ENCODE measurements at places on chromosomes 12 and 14.
A peak's percentile ranks its signal among the peaks of the same experiment; 100 is the strongest.

DNA sequence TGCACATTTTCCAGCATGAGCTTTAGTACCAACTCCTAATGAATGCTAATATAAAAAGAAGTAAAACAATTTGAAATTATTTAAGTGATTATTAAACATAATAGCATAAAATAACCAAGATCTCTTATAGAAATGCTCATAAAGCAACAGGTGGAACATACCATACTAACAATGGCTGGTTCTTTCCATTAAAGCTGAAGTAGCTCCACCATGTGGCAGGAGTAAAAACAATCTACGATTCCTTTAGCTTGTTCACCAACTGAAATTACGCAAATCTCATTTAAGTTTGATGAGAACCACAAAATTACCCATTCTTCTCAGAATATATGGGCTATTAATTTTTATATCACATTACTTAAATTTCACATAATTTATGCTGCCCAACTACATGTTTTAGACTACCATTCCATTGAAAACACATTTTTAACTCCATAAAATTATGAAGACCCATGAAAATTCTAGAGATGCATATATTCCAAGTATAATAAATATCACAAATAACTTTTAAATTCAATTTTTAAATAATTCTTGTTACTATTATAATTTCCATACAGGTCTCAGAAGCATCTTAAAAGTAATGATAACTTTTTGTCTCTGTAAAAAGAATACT is 213.6 kb downstream of the DAD1 start:
- peak; percentile 1 for DNase-seq

- no peak for DNase-seq
Measured at GRCh38 chr12:4107911-4108697, 165.5 kb upstream of the CCND2 start.

GRCh38 chr12:120130011-120130410 is 13.5 kb upstream of the RAB35 start:
- DNase-seq: no peak

DNA sequence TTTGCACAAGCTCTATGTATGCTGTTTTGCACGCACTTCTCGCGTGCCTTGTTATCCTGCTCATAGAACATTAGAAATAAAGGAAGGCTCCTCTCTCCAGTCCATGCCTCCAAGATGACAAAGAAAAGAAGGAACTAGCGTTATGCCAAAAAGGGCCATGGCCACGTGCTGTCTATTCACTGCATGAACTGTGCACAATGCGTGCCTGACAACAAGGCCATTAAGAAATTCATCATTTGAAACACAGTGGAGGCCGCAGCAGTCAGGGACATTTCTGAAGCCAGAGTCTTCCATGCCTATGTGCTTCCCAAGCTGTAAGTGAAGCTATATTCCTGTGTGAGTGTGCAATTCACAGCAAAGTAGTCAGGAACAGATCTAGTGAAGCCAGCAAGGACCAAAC is 22.2 kb upstream of the PRMT8 start:
- no peak for DNase-seq

- no peak for DNase-seq
Measured at GRCh38 chr14:52111583-52111982, 42.7 kb upstream of the NID2 start.

DNA sequence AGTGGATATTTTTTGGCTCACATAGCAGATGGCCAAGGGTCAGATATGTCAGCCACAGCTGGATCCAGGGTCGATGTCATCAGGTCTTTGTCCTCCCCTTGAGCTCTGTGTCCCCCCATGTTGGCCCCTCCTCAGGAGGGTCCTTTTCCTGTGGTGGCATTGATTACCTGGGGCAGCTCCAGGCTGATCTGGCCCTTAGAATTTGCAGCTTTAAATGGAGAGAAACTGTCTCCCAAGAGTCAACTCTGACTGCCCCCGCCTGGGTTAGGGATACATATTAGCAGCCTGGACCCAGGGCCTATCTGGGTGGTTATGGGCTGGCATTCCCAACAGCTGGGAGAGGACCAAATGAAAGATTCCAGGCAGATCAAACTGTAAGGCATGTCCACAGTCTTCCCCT is 330.5 kb downstream of the RGS6 start:
- no peak for DNase-seq

- no peak for DNase-seq
Measured at GRCh38 chr14:69632593-69633151, 21.3 kb downstream of the SUSD6 start.

- DNase-seq: no peak
Measured at GRCh38 chr12:88194868-88195267, 52.8 kb downstream of the TMTC3 start.

GRCh38 chr12:88310069-88310468 is 168.0 kb downstream of the TMTC3 start:
- no peak for DNase-seq

DNA sequence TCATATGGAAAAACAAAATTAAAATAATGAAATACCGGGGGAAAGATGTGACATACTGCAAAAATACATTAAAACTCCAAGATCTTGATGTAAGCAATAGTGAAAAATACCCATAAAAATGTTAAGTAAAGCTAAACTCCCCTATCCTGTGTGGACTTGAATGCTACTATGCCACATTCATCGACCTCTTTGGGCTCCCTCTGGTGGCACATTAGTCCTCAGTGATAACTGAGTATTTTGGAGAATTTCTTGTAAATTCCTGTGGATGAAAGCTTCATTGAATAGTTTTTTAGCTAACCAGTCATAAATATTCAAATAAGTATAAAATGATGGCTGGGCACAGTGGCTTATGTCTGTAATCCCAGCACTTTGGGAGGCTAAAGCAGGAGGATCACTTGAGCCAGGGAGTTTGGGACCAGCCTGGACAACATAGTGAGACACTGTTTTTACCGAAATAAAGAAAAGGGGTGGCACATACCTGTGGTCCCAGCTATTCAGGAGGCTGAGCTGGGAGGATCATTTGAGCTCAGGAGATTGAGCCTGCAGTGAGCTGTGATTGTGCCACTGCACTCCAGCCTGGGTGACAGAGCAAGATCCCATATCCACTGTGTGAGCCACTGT is 42.4 kb upstream of the SGPP1 start:
- no peak for DNase-seq

GRCh38 chr14:54589076-54589475 is 22.1 kb downstream of the SAMD4A start:
- no peak for DNase-seq

- DNase-seq: no peak
Measured at GRCh38 chr12:9344541-9344940, 136.3 kb upstream of the PZP start.

- no peak for DNase-seq
Measured at GRCh38 chr14:21911877-21912276, 238.3 kb upstream of the OR4E1 start.

DNA sequence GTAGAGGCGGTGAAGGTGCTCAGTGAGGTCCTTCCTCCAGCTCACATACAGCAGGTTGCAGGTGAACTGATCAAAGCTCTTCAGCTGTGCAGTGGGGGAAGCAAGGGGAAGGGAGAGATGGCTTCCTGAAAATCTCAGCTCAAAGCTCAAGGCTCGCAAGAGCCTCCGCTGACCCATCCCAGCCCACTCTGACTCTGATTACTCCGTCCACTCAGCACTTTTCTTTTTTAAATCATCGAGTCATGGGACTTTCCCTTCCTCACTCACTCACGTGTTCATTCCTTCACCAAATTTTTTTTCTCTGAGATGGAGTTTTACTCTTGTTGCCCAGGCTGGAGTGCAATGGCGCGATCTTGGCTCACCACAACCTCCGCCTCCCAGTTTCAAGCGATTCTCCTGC is 4.7 kb downstream of the ABCD4 start:
- DNase-seq: no peak

DNA sequence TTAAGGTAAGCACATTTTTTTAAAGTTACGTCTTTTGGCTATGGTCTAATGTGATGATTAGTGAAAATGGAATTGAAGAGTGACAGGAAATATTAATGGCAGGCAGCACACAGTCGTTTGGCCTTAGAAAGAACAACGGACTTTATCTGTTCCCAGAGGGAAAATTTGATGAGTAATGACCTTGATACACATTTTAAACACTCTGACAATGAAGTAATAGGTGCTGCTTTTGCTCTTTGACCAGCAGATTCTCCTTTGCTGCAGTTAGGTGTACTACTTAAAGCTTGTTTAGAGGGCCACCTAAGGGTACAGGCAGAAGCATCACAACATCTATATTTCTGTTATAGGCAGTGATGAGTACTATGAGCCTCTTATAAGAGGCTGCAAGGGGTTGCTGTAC is 27.1 kb upstream of the RNU6-8 start:
- no peak for DNase-seq

- no peak for DNase-seq
Measured at GRCh38 chr12:88202500-88202899, 60.4 kb downstream of the TMTC3 start.

DNA sequence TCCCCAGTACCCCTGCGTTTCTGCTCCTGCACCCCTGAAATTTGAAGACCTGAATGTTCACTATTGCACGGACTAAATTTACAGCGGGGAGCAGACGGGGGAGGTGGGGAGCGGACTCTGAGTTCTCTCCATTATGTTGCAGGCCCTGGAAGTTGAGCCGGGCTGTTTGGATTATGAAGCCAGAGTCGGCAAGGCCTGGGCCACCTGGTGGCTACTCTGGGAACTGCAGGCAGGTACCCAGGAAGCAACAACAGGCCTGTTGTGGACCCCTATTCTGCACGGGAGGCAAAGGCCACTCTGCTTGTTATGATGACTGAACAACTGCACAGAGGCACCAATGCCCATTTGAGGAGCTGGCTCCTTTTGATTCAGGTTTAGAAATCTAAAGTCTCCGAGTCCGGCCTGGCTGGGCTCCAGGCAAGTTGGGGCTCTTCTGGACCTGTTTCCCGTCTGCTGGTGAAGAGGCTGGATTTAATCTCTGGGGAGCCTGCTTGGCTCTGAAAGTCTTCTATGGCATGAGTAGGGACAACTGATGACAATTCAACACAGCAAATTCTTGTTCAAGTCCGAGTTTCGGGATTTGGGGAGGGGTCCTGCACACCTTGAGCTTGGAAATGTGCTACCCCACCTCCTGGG is 34.1 kb upstream of the FAM181A start:
- peak; percentile 48 for DNase-seq

DNA sequence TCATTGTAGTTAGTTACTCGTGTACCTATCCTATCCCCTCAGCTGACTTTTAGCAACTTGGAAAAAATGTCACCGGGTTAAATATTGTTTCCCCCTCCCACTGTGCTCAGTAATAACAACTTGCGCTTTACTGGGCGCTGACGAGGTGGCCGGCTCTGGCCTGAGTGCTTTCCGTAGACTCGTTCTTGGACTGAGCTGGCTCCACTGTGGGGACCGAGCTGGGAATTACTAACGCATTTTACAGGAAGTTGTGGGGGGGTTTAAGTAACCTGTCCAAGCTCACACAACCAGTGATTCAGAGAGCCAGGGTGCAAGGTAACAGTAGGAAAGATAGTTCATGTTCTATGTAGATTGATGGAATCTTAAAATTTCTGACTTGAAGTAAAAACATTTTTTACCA is 82.5 kb upstream of the KICS2 start:
- no peak for DNase-seq

DNA sequence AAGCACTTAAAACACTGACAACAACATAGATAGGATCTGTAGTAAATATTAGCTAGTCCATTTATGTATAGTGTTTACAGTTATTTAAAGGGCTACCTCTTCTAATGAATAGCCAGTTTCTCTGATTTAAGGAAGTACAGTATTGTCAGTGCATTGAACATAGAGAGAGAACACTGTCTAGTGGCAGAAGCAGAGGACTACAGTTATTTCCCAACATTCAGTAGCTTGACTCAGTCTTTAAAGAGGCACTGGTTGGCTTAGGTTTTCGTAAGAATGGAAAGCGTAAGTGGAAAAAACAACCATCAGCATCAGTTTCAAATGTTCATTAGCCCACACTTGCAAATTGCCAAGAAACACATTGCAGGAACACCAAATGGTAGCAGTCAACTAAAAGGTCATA is 125.0 kb upstream of the HMGA2 start:
- no peak for DNase-seq

DNA sequence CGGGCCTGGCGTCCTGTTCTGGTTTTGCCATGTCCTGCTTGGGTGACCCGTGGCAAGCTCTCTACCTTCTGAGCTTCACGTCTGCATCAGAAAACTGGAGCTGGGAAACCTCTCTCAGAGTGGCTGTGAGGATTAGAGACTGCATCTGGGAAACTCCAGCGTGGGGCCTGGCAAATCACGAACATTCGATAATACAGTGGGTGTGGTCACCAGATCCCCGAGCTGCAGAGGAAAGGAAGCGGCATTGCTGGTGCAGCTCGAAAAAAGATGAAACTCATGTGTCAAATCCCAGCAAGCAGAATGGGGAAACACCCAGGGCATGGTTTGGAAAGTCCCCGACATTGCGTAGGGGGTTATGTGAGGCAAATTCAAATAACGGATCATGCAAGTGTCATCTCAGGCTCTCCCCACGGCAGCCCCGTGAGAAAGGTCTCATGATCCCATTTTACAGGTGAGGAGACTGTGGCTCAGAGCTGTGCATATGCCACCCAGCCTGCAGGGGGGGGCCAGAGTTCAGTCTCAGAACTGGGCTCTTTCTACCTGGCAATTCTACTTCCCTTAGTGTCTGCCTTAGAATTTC is 98.1 kb upstream of the VRK1 start:
- no peak for DNase-seq

DNA sequence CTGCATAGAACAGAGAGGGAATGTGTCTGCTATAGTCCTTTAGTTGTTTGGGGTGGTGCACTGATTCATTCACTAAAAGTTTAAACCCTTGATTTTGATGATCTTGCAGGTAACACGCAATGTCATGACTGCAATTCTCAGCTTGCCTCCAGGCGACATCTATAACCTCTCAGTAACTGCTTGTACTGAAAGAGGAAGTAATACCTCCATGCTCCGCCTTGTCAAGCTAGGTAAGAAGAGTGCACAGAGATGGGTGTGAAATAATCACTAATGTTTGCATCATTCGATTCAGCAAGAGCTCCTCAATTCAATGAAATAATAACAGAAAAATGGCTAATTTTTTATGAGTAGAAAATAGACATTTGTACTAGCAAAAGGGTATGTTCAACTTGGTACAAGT is 203.7 kb downstream of the PTPRO start:
- no peak for DNase-seq

GRCh38 chr12:46376579-46376978 is 4.0 kb upstream of the SLC38A2 start:
- DNase-seq: no peak

DNA sequence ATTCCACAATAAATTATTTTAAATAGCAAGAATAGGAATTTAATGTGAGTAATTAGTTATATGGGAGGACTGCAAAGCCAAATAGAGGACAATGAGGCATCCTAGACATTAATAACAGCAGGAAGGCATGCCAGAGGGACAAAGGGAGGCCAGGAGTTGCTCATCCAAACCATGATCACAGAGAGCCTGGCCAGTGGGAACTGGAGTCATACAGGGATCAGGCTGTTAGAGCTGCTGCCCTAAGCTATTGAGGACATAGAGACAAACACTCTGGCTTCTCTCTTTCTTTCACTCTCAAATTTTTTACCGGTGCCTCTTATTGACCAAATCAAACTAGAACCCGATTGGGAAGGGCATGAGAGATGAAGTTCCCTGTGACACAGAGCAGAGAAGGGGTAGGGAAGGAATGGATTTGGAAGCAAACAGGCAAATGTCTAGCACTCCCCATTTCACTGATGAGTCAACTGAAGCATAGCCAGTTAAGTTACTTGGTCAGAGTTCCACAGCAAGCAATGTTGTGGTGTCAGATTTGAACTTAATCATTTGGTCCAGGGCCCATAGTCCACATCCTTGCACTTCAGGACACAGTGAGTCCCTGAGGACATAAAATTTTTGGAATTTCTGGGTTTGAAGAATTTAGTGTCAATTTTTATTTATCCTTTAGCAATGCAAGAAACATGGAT is 17.9 kb upstream of the CFAP54 start:
- no peak for DNase-seq

- DNase-seq: no peak
Measured at GRCh38 chr14:77260631-77261030, 10.4 kb downstream of the NGB start.
